8988T (cell line): ENCODE measurements at places on chromosomes 6 and 20.

DNA sequence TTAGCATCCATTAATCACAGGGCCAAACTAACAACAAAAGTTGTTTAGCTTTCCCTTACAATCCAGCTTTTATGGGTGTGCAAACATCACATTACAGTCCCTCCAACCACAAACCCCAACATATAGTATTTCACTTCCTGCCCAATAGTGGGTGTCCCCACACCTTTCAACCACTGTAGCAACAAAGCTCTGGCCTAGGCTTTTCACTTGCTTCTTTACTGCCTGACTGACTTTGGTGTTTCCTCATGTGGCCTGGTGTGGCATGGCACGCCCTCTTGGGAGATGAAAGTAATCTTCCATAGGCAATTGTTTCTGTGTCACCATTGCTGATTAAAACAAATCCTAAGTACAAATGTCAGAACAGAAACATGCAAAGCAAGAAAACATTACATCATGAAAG is 46.3 kb downstream of the MCM8 start:
- no peak for DNase-seq

DNA sequence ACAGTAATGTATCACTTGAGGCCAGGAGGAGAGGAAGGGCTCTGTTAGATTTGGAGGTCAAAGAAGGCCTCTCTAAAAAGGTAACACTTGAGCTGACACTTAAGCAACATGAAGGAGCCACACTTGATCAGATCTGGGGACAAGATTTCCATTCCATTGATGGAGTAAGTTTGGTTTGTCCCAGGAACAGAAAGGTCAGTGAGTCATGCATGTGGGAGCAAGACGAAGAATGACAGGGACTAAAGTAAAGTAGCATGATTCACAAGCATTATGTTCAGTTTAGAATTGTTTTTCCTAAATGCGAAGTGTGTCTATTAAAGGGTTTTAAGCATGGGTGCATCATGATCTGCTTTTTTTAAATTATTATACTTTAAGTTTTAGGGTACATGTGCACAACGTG is 47.4 kb downstream of the COL21A1 start:
- no peak for DNase-seq

- no peak for DNase-seq
These were observed 25.5 kb downstream of the TTBK1 start for GRCh38 chr6:43268782-43269272.

DNA sequence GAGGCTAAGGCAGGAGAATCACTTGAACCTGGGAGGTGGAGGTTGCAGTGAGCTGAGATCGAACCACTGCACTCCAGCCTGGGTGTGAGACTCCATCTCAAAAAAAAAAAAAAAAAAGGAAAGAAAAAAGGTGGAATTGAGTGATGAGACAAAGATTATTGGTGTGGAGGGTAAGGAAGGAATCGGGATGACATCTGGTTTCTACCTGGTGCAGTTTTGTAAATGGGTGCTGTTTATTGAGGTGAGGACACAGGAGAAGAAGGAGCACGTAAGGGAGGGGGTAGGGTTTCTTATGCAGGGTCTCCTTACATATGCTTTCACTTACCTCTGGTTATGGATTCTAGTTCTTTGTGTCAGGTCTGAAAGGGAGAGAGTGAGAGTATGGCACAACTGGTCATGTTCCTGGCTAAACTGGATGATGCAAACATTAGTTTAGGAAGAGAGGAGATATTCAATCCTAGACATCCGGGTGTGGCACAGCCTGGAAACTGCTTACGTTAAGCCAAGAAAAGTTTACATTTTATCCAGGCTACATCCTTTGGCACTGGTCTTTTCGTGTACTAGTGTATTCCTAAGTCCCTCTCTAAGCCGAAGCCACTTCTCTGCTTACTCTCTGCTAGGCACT is 5.4 kb downstream of the RALY start:
- DNase-seq: no peak

- DNase-seq: no peak
These were observed 107.2 kb downstream of the ASXL1 start for GRCh38 chr20:32465092-32465900.

- DNase-seq: no peak
These were observed 687.4 kb downstream of the EPM2A start for GRCh38 chr6:145047891-145048290.

- DNase-seq: no peak
These were observed 26.7 kb upstream of the TTPAL start for GRCh38 chr20:44448753-44449546.

DNA sequence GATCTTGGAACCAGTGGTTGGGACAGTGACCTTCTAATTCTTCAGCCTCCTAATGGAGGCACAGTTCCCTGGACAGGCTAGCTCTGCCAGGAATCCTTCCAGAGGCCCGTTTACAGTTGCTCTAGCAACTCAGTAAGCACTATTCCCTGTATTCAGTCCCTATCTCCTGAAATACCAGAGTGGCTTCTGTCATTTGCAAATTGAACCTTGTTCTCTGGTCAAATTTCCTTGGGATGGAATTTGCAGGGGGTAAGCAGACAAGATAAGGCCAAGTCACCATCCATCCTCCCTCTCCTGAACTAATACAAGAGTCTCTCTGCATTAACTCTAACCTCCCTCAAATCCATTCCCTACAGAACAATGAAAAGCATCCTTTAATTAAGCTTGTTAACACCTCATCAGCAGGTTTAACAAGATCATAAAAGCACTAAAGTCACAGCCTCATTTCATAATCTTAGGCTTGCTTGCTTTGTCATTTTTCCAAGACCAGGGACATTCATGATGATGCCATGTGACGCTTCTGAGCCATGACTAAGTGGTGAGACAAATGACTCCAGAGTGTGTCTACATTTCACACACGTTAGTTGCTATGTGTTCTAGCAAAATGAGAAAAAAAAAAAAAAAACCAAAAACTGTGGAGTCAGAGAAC is 37.1 kb downstream of the SLC22A23 start:
- no peak for DNase-seq

- no peak for DNase-seq
These were observed at the start of gene TRIM10 for GRCh38 chr6:30160785-30161531. TRIM10 (minus strand) TSS chr6:30161211; CDS start chr6:30160858, 353 bp downstream.

DNA sequence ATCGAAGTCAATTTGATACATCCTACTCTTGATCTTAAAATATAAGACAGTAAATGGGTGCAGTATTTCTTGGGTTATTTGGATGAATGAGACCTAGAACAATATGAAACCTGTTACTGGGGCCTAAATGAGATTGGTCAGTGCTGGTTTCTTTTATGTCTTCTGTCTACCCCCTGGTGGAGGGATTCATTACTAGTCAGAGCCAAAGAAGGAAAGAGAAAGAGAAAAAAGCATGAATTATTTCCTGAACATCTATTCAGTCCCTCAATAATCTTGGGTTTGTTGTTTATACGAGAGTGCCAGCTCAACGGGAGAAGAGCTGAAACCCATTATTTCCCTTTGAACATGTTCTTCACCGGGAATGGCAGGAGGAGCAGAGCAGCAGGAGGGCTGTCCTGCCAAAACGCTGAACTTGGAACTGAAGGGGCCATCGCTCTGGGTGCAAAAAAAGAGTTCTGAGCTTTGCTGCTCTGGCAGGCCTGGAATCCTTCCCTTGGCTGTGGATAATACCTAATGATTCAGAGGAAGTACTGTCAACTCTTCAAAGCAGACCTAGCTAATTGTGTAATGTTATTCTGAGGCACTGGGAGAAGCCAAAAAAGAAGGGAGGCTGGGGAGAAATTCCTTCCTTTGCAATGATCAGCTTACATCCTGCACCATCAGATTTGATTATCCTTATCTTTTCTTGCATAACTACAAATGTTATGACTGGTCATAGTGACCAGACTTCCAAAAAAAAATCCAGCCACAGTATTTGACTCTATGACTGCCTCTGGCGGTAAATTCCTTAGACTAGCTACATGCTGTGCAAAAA is 72.0 kb downstream of the BLOC1S5 start:
- peak; percentile 43 for DNase-seq

DNA sequence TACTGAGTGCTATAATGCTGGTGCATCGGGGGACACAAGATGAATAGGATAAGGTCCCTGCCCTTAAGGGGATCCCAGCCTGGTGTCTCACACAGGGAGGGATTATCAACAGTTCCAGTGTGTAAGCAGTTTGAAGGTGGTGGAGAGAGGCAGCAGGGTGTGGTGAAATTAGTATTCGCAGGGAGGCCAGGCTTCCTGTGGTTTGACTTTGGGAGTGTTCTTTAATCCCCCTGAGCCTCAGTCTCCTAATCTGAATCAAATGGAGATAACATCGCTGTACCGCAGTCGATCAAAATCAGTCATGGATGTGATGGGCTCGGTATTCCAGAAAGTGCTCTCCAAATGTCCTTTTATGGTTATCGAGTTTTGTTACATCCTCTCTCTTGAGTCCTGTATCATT is 288.1 kb upstream of the SUPT3H start:
- DNase-seq: no peak

- DNase-seq: no peak
These were observed 45.8 kb downstream of the QKI start for GRCh38 chr6:163460307-163460782.

GRCh38 chr20:50813101-50813643 is 18.3 kb downstream of the BCAS4 start:
- DNase-seq: no peak

DNA sequence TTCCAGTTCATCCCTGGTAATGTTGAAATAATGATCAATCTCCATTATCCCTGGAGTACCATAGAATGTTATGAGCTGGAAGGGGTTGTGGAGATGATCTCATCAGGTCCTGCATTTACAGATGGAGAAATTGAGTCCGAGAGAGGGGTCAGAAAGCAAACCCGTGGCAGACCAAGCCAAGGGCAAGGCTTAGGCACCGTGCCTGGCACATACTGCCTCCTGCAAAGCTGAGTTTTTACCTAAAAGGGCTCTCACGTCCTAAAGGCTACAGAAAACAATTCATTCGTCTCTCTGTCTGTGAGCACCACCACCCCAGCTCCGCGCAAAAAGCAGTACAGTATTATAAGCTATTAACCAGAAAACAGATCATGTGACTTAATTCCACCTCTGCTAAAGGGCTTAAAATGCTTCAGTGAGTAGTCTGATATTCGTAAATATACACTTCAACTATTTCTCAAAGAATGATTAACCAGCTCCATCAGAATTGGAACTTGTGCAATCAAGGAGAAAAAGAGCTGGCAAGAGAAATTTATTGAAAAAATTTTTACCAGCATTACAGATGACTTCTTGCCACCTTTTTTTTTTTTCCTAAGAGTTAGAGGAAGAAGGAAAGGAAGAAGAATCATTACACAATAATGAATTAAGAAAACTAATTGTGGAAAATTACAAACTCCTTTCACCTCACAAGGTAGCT is 3.4 kb upstream of the PARD6B start:
- no peak for DNase-seq

DNA sequence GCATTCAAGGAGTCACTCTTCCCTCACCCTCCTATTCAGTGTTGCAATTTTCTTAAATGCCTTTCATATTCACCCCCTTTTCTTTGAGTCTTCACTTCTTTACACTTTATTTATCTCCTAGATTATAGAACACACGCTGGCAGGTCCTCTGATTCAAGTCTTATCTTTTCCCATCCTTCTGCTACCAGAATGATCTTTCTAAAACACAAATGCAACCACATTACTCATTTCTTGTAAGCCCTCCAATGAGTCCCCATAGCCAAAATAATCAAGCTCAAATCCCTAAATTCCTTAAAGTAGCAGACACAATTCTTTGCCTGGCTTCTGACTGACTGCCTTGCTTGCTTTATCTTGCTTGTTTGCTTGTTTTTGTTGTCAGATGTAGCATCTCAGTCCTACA is 920.0 kb downstream of the TFAP2A start:
- DNase-seq: no peak

DNA sequence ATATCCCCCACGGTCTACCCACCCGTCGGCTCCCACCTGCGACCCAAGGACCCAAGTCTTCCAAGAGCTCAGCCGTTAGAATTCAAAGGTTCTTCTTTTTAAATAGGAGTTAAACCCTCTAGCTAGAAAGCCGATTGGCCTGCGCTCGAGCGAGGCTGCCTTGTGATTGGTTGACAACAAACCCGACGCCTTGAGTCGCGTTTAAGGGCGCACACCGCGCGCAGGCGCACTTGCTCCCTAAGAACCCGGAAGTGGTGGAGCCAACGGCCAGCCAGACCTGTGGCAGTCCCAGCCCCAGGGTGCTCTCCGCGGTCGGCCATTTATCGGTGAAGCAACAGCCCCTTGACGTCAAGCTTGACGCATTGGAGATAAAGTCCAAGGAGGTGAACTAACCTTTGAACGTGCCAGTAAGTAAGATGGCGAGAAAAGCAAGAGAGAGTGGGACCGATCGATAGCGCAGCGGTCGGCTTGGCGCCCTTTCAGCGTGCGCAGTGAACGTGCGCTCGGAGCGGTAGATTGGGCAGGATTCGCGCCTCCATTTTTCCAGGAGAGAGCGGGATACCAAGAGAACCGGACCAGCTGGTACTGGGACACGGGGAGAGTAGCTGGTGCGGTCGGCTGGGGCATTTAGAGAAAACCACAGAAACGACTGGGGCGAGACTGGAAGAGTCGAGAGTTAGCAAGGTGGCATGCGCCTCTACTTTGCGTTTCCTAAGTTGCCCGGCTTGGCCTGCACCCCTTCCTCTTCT is at the start of the genes AURKA and CSTF1:
Gene AURKA (minus strand): TSS at position 84 of the 749 bp plus-strand sequence. CDS start 4,018 bp downstream, outside the sequence.
Gene CSTF1 (plus strand): TSS at position 514 of the 749 bp plus-strand sequence. CDS start 2,908 bp downstream, outside the sequence.
- peak; percentile 98 for DNase-seq

- DNase-seq: no peak
These were observed 1.2 kb upstream of the GJA1 start for GRCh38 chr6:121434037-121434770.

- no peak for DNase-seq
These were observed 141.4 kb downstream of the SCML4 start for GRCh38 chr6:107682721-107683120.
